SW480 (cell line): ENCODE measurements at places on chromosomes 13 and 19.

- DNase-seq, result no peak
Observed at GRCh38 chr19:44988896-44989556, 12.2 kb upstream of the RELB start.

DNA sequence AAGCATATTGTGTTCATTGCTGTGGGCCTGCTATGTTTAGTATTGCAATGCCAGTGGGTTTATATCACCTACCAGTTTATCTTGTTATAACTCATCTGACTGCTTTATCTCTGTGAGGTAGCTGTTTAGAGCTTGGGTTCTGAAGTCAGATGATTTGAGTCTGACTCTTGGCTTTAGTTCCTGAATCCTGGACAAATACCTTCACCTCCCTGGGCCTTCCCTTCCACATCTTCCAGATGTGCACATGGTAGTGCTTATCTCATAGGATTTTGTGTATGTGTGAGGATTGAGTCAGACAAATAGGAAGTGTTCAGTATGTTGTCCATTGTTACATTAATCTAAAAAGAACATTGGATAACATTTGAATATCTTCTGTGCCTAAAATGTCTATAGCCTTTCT, 63.5 kb upstream of the ANKRD10 start:
- no peak for DNase-seq

DNA sequence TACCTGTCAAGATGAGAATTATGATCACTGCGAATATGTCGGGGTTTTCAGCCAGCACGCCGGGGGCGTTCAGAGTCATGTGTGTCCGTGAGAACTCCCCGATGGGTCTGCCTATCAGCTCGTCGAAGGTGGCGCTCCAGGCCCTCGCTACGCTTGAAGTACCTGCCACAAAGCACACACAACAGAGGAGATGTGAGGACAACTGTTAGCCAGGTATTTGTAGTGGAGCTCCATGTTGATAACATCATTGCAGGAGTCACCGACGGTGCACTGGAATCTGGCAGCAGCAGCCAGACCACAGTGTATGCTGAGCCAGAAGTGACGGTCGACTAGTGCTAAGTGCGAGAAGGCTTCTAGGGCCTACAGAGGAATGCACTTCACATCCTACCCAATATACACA, 62.7 kb downstream of the SLC7A1 start:
- no peak for DNase-seq

- DNase-seq, result no peak
Observed at GRCh38 chr13:105336706-105337576, 1198.5 kb downstream of the EFNB2 start.

DNA sequence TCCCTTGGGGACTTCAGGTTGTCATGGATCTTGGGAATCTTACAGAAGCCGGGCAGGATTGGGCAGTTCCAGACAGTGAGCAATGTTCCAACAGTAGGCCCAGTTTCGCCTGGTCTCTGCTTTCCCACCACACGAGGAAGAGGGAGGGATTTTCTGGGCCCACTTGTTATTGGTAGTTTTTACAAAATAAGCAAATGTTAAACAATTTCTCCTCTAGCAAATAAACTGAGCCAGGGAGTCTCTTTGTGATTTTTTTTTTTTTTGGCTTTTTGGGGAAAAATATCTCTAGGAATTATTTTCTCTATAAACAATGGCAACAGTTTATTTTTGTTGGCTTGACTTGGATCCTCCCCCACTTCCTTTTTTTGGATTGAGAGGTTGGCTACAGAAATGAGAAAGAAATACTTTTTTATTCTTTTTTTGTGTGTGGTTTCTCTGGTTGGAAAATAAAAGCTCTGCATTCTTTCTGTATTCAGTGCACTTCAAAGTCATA, 89.3 kb downstream of the TM9SF2 start:
- DNase-seq, result no peak

- no peak for DNase-seq
Observed at GRCh38 chr13:31964168-31964567, 67.4 kb upstream of the FRY start.

DNA sequence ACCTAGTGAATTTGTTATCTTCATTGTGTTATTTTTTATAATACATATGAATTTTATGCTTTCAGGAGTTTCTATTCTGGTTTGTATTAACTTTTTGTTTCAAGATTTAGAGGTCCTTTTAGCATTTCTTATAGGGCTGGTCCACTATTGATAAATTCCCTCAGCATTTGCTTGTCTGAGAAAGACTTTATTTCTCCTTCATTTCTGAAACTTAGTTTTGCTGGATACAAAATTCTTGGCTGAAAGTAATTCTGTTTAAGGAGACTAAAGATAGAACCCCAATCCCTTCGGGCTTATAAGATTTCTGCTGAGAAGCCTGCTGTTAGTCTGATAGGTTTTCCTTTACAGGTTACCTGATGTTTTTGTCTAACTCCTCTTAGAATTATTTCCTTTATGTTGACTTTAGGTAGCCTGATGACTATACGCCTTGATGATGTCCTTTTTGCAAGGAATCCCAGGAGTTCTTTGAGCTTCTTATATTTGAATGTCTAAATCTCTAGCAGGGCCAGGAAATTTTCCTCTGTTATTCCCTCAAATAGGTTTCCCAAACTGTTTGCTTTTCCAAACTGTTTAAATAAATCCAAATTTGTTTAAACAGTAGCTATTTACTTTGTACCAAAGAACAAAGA, 127.1 kb downstream of the CYSLTR2 start:
- no peak for DNase-seq

DNA sequence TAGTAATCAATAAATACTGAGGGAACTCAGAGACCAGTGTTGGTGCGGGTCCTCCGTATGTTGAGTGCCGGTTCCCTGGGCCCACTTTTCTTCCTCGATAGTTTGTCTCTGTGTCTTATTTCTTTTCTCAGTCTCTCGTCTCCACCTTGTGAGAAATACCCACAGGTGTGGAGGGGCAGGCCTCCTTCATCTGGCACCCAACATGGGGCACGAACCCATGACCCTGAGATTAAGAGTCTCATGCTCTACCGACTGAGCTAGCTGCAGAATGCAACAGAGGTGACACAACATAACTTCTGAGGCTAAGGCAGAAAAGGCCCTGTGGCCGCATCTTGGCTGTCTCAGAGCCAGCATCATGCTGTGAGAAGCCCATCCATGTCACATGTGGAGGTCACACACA, 5.3 kb upstream of the ZNF613 start:
- DNase-seq, result no peak

GRCh38 chr19:58544591-58545285, 874 bp downstream of the TRIM28 start:
- DNase-seq, result peak; percentile 43

GRCh38 chr13:110152351-110152750, 154.6 kb downstream of the COL4A1 start:
- no peak for DNase-seq

DNA sequence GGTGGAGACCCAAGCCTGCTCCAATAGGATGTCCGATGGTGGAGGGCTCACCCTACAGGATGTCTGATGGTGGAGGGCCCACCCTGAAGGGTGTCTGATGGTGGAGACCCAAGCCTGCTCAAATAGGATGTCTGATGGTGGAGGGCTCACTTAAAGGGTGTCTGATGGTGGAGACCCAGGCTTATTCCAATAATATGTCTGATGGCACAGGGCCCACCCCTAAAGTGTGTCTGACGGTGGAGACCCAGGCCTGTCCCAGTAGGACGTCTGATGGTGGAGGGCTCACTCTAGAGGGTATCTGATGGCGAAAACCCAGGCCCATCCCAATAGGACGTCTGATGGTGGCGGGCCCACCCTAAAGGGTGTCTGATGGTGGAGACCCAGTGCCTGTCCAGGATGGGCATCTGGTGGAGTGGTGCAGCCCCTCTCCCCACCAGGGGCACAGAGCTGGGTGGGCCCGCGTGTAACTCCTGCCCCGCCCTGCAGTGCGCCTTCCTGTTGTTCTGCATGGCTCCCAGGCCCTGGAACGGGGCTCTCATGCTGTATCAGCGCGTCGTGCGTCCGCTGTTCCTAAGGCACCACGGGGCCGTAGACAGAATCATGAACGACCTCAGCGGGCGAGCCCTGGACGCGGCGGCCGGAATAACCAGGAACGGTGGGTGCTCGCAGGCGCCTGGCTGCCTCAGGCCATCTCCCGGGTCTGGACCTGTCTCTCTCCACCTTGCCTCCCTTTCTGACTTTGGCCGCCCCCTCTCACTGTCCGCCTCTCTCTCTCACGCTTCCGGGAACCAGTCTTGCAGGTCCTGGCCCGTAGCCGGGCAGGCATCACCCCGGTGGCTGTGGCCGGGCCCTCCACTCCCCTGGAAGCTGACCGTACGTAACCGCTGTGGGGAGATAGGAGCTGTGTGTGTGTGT, 5.1 kb downstream of the REEP6 start:
- DNase-seq, result no peak

DNA sequence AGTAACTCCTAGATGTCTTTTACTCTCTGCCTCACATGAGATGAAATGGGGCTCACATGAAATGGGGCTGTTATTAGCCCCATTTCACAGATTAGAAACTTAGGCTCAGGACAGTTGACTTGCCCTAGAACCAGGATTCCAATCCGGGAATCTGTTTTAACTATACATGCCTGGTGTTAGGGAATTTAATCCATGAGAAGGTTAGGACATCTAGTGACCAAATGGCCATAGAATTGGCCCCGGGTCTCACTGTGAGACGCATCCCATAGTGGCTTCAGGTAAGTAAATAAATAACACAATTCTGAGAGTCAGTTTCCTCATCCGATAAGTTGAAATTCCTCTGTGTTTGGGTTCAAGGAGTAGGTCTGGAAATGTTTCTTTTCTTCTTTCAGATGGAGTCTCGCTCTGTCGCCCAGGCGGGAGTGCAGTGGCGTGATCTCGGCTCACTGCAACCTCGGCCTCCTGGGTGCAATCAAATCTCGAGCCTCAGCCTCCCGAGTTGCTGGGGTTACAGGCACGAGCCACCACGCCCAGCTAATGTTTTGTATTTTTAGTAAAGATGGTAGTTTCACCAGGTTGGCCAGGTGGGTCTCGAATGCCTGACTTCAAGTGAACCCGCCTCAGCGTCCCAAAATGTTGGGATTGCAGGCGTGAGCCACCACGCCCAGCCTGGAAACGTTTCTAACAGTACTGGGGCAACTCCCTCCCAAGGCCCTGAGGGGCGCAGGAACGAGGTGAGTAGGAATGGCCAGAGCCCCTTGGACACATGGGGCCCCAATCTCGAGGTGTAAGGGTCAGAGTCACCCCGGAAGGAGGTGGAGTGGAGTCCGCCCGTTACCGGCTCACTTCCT, 1.2 kb upstream of the ZNF574 start:
- peak; percentile 62 for DNase-seq

DNA sequence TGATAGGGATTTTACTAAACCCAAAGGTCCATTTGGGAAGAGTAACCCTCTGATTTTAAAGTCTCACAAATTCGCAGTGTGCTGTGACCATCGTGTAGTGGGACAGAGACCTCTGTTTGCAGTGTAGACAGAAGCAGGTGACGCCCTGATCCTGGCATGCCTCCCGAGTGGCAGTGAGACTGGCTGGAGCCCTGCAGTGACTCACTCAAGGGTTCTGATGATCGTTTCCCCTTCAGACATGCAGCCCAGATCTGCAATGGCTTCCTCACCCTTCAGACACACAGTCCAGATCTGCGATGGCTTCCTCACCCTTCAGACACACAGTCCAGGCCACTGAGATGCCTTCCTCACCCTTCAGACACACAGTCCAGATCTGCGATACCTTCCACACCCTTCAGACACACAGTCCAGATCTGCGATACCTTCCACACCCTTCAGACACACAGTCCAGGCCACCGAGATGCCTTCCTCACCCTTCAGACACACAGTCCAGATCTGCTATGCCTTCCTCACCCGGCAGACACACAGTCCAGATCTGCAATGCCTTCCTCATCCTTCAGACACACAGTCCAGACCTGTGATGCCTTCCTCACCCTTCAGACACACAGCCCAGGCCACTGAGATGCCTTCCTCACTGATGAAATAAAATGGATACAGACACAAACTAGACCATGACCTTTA, 125.2 kb downstream of the ATP11A start:
- DNase-seq, result no peak

GRCh38 chr19:46946611-46947238, 72.9 kb upstream of the NPAS1 start:
- no peak for DNase-seq

DNA sequence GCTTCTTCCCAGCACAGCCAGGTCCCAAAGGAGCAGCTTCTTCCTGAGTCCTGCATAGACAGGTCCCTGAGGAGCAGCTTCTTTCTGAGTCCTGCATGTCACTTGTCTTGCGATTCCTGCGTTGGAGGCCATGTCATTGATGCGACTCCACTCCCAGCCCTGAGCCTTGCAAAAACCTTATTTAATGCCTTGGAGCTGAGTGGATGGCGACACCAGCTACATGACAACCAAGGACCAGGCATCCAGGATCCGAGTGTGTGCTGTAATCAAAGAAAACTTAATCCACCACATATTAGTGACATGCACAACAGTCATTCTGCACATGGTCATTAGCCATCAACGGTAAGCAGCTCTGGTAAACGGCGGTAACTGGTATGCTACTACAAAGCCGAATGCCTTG, 315.8 kb downstream of the TEX29 start:
- no peak for DNase-seq

DNA sequence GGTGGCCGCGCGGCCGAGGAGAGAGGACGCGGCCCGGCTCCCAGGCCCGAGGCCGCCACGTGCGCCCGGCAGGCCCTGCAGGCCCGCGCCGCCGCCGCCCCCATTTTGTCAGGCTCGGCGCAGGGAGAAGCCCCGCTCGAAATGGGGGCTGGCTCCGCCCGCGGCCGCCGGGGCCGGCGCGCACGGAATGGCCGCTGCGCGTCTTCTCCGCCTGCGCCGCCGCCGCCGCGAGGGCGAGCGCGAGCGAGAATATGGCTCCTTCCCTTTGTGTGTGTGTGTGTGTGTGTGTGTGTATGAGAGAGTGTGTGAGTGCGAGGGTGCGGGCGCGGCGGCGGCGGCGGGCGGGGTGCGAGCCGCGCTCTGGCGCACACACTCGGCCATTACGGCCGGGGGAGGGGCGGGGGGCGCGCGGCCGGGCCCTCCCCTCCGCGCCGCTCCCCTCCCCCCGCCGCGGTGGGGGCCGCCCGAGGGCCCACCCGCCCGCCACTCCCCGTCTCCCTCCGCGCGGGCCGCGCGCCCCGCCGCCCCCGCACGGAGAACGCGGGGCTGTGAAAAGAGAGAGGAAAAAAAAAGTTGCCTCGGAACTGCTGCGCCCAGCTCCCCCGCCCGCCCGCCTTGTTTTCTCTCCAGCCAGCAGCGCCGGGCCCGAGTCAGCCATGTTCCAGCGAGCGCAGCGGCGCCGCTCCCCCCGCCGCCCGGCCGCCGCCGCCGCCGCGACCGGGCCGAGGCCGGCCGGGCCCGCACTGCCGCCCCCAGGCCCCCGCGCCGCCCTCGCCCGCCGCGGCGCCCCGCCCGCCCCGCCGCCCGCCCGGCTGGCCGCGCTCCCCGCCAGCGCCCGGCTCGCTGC, 1.0 kb downstream of the HMGB1 start:
- DNase-seq, result peak; percentile 85

GRCh38 chr13:35356572-35356971, 119.9 kb downstream of the MAB21L1 start:
- no peak for DNase-seq

- no peak for DNase-seq
Observed at GRCh38 chr19:29675650-29676186, 10.5 kb downstream of the PLEKHF1 start.
